Activated naive CD8-positive, alpha-beta T cell treated with anti-CD3 and anti-CD28 coated beads for 36 hours (primary cell): ENCODE measurements at places on chromosomes 2 and 18.

GRCh38 chr2:222307143-222307756 lies 8.5 kb upstream of the PAX3 start:
- DNase-seq, result no peak

DNA sequence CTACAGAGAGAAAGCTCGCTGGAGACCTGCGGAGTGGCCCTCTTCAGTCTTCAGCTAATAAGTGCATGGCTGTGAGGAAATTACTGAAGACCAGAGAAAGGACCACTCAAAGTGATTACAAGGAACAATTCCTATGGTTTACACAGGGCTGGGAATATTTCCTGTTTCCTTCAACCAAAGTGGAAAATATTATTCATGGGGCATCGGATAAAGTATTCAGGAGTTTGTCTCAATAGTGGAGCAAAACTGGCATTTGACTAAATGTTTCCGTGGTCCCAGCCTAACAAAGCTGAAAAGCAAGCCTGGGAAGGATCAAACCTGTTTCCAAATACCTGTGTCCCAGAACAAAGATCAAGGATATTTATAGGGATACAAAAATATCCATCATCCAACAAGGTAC lies 32.0 kb upstream of the CNGA3 start:
- no peak for DNase-seq

- DNase-seq, result no peak
Measured at GRCh38 chr2:18626256-18626668, 36.9 kb upstream of the NT5C1B start.

DNA sequence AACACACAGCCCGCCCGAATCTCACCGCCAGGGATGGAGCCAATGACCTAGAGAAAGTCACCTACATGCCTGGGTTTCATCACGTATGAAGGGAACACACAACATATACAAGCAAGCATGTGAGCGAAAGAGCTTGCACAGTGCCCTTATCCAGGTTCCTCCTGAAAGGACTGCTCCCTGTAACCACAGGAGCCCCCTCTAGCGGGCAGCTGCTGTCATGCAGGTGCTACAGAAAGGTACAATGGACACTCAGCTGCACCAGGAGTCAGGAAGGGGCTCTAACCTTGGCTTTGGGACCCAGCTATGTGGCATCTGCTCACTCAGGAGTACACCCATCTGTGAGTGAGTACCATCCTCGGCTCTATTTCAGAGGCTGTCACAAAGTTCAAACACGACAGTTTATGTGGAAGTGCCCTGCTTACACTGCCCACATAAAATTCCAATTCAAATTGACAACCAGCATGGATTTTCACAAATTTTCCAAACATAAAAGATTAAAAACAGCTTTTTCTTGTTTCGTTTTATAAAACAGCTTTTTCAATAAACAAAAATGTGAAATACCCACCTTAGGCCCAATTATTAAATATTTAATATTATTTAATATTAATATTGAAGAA lies 3.5 kb downstream of the NDUFA10 start:
- DNase-seq, result peak; percentile 65

DNA sequence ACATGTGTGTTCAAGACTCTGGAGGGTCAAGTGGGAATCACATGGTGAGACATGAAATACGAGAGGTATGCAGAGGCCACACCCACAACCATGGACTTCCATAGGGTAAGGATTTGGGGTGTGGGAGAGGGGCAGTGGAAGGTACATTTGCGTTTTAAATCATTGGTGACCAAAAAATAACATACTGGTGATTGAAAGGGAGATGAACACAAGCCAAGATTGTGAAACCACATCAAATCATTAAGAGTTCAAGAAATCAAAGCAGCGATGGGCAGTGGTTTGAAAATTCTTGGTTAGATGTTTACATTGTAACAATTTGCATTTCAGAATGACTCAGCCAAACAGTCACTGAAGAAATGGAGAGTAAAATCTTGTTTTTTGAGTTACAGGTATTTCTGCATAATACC lies 1.9 kb upstream of the CABYR start:
- DNase-seq, result no peak

- no peak for DNase-seq
Measured at GRCh38 chr2:24643051-24643450, 150.1 kb downstream of the PTRHD1 start.

- no peak for DNase-seq
Measured at GRCh38 chr2:230715201-230715600, 2.6 kb downstream of the CAB39 start.

DNA sequence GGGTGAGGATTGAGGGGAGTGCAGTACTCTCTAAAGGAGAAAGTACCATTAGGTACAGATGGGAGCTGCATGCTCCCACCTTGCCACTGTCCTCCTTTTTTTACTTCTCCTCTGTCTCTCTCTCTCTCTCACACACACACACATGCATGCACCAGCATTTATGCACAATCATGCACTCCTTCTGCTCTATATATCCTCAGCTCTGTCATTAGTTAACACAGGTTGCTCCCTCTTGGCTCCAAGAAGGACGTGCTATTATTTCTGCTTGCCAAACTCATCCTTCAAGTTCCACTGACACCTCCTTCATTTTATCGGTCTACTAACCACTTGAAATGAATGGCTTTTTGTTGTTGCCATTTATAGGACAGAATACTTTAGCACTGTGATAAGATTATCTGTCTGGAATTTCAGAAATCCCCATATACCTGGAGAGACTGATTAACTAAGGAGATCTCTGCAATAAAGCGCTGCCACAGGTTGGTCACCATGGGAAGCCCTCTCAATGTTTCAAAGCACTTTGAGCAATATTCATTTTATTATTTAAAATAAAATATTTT lies 178.5 kb upstream of the TRIB2 start:
- DNase-seq, result no peak

DNA sequence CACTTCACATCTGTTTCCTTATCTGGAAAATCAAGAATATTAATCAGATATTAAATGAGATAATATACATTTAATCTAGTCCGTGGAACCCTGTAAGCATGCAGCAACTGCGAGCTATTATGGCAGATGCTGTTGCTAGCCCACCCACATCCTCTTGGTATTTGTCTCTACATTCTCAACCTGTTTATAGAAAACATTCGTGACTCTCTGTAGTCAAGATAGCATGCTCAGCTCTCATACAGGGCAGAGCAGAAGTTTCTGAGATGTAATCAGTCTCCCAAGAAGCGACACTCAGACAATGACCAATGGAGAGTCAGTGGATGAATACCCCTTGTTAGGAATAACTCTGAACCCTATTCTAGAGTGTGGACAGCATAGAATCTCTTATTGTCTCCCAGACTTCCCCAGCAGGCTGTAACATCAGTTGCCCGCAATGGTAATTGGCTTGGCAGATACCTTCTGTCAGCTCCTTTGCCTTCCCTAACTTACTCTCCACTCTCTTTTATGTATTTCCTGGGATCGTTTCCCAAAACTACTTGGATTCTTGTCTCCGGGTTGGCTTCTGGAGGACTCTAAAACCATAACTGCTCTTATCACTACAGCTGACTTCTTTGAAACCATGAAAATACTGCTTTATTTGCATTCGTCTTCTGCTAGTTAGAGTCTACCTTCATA lies 400.7 kb upstream of the TNP1 start:
- no peak for DNase-seq

DNA sequence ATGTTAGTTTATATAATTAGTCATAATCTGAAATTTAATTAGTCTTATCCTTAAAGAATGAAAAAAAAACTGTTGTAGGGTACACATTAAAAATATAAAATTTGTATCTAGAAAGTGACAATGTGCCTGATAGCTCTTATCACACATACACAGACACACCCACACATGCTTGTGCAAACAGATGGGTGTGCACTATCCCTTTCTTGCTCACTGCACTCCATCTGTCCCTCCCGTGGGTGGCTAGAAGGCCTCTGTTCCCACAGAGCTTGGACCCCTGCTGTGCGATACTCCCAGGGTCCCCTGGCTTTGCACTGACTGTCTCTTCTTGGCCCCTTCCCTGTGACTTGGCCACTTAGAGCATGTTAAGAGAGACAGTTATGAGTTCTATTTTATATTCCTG lies 123.9 kb upstream of the ACKR3 start:
- no peak for DNase-seq

DNA sequence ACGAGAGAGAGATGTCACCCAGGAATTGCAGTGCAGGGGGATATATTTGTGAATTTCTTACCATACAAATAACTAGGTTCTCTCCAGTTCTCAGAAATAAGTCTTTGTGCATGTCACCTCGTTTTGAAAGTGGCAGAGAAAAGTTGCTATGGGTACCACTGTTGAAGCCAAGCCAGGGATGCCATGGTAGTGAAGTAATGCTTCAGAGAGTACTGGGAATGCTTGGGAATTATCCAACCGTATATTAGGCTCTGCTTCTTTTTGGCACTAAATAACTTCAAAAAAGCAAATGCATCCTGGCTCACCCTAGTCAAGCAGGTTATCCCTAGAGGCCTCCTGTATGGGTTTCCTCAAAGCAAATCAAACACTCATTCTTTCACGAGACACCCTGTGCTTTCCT lies 50.7 kb upstream of the DDX18 start:
- DNase-seq, result no peak

GRCh38 chr18:77124452-77124922 lies 8.1 kb downstream of the MBP start:
- peak; percentile 67 for DNase-seq

- no peak for DNase-seq
Measured at GRCh38 chr2:117917223-117917917, 96.5 kb downstream of the CCDC93 start.

DNA sequence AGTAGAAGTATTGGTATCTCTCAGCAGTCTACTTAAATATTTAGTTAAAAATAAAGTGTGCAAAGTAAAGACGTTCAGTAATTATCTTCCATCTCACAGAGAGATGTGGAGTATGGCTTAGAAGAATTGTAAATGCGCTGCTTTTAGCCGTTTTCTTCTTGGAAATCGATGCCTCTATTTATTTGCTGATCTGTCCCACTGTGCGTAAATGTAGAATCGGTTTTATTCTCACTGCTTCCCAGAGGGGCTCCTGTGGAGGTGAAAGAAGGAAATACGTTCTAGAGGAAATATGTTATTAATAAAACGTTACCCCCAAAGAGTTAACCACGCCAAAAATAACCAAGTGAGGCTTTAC lies 1.9 kb downstream of the NPAS2 start:
- no peak for DNase-seq
